ENCODE measurements at places on chromosomes 12 and 14.
A peak's percentile ranks its signal among the peaks of the same experiment; 100 is the strongest.

DNA sequence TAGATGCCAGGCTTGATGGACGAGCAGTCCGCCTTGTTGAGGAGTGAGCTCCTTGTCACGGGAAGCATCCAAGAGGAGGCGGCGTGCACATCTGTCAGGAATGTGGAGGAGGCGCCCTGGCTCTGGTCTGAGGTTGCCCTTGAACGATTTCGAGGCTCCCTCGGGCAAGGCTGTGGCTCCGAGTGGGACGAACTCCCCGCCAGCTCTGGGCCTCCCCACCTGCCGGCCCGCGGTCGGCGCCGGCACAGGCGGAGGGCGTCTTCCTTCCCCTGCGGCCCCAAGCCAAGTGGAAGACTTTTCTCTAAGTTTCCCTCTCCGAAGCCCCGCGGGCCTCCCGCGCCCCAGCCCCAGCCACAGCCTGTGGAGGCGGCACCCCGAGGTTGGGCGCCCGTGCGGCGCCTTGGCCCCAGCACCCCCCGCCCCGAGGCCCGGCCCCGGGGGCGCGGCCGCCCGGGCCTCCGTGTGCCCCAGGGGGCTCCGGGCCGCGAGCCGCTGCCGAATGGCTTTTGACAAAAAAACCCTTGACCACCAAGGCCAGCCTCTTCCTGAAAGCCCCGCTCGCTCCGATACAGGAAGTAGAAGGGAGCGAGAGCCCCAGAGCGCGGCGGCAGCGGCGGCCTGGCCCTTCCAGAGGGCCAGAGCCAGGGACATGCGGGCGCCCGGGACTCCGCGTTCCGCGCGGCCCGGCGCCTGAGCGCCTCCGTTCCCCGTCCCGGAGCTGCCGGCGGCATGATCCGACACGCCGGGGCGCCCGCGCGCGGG is at the start of gene RIN3:
Gene RIN3, plus strand, starts transcription at position 578 of the 762 bp plus-strand sequence. Its CDS starts 152 bp downstream, at position 730.
- DNase-seq, result peak; percentile 24

- no peak for DNase-seq
Observed at GRCh38 chr12:106643000-106643399, 60.2 kb downstream of the RFX4 start.

GRCh38 chr14:57254884-57255283 is 13.8 kb downstream of the EXOC5 start:
- DNase-seq, result no peak

- no peak for DNase-seq
Observed at GRCh38 chr14:68736471-68736871, 56.4 kb downstream of the ZFP36L1 start.

DNA sequence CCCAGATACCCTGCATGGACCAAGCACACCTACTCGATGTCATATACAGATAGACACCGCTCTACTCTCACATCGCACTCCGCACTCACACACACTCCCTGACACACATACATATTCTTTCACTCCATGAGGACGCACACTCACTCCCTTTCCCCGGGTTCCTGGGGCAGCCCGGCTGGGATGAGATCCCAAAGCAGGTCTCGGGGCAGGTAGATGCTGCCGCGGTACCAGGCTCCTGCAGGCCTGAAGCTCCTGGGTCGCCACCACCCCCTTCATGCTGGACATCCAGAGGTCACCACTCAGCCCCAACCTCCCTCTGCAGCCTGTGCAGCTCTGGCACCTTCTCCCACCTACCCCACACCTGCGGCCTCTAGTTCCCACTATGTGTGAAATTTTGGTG is 2.3 kb downstream of the C1QL4 start:
- DNase-seq, result no peak

DNA sequence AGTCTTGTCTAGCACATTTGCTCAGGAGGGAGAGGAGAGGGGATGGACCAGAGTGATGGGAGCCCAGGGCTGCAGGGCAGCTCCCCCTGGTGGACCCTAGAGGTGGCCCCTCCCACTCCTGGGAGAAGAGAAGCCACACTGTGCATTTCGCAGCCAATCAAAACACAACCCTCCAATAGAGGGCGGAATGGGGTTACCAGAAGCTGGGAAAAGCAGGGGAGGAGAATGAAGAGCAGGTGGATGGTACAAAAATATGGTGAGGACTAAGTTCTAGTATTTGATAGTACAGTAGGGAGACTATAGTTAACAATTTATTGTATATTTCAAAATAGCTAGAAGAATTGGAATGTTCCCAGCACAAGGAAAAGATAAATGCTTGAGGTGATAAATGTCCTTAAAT is 23.6 kb downstream of the VASH1 start:
- peak; percentile 30 for DNase-seq
